Activated CD4-positive, alpha-beta T cell treated with anti-CD3 and anti-CD28 coated beads for 1 hour (primary cell): ENCODE measurements at places on chromosomes 2 and 18.

DNA sequence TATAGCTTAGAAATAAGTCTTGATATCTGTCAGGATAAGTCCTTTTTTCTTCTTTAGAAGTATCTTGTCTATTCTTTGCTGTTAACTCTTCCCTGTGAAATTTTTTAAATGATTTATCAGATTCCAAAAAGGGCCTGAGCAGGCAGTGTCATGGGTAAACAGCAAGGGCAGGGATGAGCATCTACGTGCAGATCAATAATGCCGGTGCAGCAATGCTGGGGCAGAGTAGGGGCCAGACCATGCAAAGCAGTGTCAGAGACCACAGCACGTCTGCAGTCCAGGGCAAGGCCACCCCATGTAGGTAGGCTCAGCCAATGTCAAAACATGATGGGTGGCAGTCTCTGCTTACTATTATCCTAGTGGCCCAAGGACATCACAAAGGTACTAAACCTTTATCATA lies 182.2 kb downstream of the TMEM247 start:
- DNase-seq, result no peak

GRCh38 chr2:234679741-234680687 lies 183.1 kb upstream of the ARL4C start:
- no peak for DNase-seq

DNA sequence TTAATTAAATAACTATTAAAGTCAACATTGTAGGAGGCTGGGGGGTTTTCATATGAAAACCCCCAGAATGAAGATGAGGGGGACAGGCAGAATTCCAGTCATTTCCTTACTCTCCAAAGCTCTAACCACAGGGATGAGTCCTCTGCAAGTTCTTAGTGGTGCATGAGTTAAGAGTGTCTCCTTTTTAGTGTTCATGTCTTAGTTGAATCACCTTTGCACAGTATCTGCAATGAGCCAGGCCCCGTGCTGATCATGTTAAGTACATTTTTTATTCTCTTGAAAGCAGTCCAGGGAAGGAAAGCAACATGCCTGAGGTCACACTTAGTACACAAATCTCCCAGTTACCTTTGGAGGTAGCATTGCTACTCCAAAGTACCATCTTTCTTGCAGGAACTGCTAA lies 25.7 kb upstream of the MSGN1 start:
- no peak for DNase-seq

DNA sequence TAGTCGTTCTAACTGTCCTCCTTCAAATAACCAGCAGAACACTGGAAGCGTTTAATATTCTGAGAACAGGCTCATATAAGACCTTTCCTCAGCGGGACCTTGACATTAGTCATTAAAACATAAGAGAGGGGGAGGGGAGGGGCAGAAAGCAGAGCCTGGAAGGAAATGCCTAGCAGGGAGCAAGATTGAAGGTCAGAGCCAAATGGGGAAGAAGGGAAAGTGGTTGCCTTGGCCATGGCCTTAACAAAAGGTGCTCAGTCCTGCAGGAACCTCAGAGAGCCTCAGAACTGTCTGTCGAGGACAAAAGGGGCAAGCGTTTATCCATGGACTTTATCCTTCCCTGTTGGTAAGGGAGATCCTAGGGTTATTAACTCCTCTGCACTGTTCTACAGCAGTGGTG lies 856 bp upstream of the PLA2R1 start:
- no peak for DNase-seq

DNA sequence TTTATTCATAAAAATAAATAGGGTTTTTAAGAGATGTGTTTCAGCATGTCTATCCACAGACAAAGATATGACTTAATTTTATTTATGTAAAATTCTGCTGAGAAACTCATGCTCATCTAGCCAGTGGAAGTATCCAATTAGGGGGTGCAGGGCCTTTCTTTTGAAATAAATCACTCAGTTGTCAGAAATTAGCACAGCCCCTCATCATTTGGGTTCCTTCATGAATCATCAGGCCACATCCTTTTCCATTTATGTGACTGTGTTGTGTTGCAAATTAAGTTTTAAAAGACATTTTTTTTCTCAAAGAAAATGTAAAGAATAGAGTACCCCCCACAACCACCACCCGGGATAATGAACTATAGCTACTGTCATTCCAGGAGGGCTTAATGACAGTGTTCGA lies 185.8 kb downstream of the NRP2 start:
- no peak for DNase-seq

- DNase-seq, result no peak
These were observed 30.3 kb upstream of the NARS1 start for GRCh38 chr18:57651914-57652313.

GRCh38 chr2:151971301-151972051 lies 127.4 kb downstream of the CACNB4 start:
- no peak for DNase-seq

GRCh38 chr2:131043199-131044074 lies 49.8 kb downstream of the FAM168B start:
- DNase-seq, result no peak

DNA sequence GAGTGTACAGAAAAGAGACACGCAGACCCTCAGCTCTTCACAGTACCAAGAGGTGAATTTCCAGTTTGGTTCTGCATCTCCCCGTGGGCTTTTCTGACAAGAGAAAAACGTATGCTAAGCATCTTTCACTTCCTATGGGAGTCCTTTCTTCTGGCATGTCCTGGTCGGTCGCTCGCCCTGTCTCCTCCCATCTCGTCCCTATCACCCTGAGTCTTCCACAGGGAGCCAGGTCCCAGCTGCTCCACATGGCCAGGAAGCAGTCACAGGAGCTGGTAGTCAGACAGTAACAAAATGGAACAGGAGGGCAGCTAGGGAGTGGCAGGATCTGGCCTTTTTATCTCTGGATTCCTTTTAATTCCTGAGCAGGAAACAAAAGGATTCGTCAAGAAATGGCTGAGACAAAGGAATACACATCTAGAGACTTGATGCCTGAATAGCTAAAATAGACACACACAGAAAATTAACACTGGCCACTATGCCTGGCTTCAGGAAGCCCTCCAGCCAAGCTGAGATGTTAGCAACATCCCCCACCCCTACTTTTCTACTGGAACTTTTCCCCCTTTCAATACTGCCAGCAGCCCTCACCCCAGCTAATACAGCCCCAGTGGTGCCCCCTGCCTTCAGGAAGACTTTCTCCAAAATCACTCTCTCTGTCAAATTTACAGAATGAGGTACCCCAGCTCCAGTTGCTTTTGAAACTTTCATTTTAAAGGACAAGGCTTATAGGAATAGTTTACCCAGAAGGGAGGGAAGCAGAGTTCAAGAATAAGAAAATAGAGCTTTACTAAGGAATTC lies 136.1 kb downstream of the DNER start:
- no peak for DNase-seq

GRCh38 chr2:206635015-206635414 lies 7.3 kb upstream of the FAM237A start:
- DNase-seq, result no peak

DNA sequence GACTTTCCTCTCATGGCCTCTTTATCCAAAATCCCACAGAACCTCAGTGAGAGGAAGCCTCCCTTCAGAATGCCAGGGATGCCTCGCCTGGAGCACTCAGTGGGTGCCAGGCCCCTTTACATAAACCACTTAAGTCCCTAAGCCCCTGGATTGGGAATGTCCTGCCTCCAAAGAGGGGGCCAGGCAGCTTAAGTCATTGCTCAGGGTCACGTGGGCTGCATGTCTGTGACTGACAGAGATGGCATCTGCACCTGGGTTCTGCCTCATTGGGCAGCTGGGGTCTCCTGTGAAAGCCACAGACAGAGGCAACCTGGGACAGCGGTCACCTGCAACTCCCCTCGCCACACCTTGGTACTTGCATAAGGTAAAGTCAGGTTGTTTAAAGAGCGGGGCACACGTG lies 93.5 kb downstream of the MYT1L start:
- no peak for DNase-seq
